ENCODE measurements at places on chromosomes 2 and 18.

- DNase-seq = no peak
Measured at GRCh38 chr18:8261651-8262091, 347.6 kb upstream of the RAB12 start.

- no peak for DNase-seq
Measured at GRCh38 chr2:197059477-197059876, 133.0 kb upstream of the PGAP1 start.

DNA sequence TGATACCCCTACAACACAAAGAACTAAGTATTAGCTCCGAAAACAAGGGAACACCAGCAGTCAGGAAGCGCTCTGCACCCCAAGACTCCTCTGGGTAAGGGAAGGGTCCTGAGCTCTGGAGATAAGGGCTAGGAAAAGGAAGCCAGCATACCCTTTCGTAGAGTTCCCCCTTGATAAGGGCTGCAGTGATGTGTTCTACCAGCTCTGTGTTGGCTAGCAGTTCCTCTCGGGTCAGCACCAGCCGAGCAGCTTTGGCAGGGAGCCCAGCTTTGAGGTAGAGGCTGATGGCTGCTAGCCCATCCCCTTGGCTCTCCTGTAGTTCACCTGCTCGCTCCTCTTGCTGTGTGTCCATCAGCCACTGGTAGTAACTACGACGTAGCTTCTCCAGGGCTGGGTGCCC is 18.9 kb downstream of the KRTCAP3 start:
- DNase-seq = no peak

DNA sequence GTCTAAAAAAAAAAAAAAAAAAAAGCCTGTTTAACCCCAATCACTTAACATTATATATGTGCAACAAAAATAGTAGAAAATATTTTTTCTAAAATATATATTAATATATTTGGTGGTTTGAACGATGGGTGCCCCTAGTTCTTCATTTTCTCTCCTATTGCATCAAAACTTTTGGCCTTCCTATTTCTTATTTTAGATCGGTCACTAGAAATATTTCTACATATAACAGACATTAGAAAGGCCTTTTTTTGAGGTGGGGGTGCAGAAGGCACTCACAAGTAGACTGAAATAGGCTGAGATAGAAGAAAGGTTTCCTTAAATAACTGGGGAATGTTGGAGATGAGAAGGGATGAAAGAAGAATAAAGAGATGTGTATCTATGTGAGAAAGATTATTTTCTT is 49.3 kb upstream of the AP1S3 start:
- DNase-seq = no peak

GRCh38 chr2:218186355-218186766 is 19.6 kb upstream of the CXCR1 start:
- DNase-seq = peak; percentile 71

GRCh38 chr2:237731663-237732062 is 66.9 kb upstream of the RBM44 start:
- no peak for DNase-seq

DNA sequence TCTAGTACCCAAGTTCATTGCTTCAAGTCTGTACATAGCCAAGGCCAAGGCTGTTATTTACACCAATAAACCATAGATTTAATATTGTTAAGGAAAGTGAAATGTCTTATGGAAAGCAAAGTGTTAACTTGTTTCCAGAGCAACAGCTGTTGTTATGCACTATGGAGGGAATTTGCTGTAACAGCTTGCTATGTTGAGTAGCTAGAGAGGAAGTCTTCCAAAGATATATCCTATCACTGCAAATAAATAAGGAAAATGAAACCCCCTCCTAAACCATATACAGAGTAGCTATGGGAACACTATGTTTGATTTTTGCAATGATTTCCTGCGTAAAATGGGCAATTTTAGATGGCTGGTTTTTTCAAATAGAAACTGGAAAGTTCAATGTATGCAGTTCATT is 21.1 kb downstream of the TMEM182 start:
- DNase-seq = no peak

GRCh38 chr2:200380833-200381542 is 74.5 kb downstream of the SPATS2L start:
- no peak for DNase-seq

- peak; percentile 77 for DNase-seq
Measured at GRCh38 chr2:102703748-102704147, 58.1 kb upstream of the TMEM182 start.

Data from Kasumi-1 (cell line).